ENCODE measurements at places on chromosomes 6 and 20.

GRCh38 chr6:1422290-1422689 lies 32.9 kb downstream of the FOXF2 start:
- no peak for DNase-seq

GRCh38 chr6:11242711-11243110 lies 10.2 kb upstream of the NEDD9 start:
- DNase-seq = no peak

- DNase-seq = no peak
Measured at GRCh38 chr6:17448165-17448564, 54.8 kb downstream of the CAP2 start.

- DNase-seq = no peak
Measured at GRCh38 chr20:2900845-2901592, 27.7 kb downstream of the PTPRA start.

DNA sequence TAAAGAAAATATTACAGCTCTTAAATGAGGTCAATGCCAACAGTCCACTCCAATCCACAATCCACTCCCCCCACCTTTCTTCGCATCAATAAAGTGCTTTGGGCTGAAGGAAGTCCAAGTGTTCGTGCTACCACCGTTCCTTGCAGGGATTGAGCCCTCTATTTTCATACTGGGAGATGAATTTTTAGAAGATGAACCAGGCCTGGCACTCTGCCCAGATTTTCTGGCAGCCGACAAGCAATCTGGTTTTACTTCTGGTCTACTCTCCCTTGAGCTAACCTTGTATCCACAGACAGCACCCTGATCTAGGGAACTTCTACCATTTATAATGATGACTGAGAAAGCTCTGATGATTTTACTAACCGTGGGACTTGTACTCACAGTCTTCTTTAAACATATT lies 72.3 kb downstream of the BTBD9 start:
- DNase-seq = no peak

DNA sequence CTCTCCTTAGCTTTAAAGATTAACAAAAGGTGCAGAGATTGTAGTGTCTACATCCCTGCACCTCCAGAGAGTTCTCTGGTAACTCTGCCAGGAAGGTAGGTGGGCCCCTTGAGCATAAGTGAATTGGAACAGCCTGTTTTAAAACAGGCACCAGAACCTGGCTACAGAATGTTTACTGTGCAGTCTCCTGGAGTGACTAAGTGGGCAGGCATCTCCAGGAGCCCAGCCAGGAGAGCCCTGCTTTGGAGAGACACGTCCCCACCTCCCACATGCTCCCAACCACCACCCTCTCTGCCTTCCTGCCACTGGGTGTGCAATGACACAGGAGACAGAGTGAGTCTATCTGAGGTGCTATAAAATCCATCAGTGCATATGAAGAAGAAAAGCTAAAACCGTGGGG lies 110.3 kb upstream of the EYA4 start:
- no peak for DNase-seq

All from neural progenitor cell (in vitro differentiated cells).